NCI-H460 (cell line): ENCODE measurements at places on chromosomes 4 and X. TPM values are rescaled to one million over a fixed set of nuclear protein-coding genes. Genes with fewer than 3 reads are reported as not detected.
A peak's percentile ranks its signal among the peaks of the same experiment; 100 is the strongest.

GRCh38 chr4:153497988-153498967, 32.1 kb downstream of the TMEM131L start:
- no peak for DNase-seq

GRCh38 chrX:154603438-154604430, 15.3 kb downstream of the CTAG1B start:
- peak; percentile 25 for DNase-seq

GRCh38 chrX:8500203-8500602, 35.6 kb downstream of the VCX3B start:
- DNase-seq: no peak

DNA sequence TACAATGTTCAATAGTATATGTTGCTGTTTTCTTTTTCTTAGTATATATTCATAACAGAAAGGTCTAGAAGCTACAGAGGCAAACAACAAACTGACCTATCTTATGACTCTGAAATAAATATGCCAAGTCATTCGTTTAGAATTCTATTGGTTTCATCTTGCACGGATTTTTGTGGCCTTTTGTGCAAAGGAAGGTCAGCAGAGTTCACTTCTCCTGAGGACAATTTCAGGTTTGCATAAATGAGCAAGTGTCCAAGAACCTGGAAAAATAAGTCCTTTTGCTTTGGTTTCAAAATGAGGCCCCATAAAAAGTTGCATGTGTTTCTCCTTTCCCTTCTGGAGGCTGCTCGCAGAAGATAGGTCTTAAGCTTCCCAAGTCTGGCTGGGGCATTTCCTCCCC, 156.9 kb downstream of the APBB2 start:
- no peak for DNase-seq

DNA sequence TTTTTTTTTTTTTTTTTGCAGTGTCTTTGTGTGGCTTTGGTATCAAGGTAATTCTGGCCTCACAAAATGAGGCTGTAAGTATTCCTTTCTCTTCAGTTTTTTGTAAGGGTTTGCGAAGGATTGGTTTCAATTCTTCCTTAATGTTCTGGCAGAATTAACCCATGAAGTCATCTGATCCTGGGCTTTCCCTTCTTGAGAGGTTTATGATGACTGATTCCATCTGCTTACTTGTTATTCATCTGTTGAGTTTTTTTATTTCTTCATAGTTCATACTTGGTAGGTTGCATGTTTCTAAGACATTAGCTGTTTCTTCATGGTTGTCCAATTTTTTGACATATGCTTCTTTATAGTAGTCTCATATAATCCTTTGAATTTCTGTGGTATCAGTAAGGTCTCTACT, 181.4 kb upstream of the PDE5A start:
- no peak for DNase-seq

GRCh38 chrX:39856472-39857121, 241.2 kb downstream of the BCOR start:
- DNase-seq: no peak

Gene CDS1
- total RNA-seq: 0.32 TPM in 2 replicates
